ENCODE measurements at places on chromosomes 3 and 15.

- DNase-seq: no peak
Measured at GRCh38 chr3:135197246-135197645, 402.2 kb downstream of the EPHB1 start.

GRCh38 chr3:156150434-156151066, 30.2 kb downstream of the KCNAB1 start:
- DNase-seq: no peak

- DNase-seq: no peak
Measured at GRCh38 chr3:30658328-30659052, 52.1 kb downstream of the TGFBR2 start.

GRCh38 chr15:101620671-101621070, 31.5 kb downstream of the TM2D3 start:
- DNase-seq: no peak

- no peak for DNase-seq
Measured at GRCh38 chr15:67841513-67841762, 1.6 kb upstream of the RNU6-1 start.

DNA sequence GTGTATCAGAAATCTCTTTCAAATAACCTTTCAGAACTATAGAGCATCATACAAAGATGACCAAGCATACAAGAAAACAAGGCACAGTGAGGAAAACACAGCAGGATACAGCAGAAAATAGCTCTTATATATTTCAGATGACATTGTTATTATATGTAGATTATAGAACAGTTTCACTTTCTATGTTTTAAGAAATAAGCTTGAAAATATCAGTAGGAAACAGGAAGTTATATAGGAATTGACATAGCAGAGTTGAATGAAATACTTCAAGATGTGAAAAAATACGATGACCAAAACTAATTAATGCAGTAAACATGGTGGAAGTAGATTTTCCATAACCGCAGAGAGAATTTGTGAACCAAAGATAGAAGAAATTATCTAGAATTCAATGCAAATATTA, 75.2 kb downstream of the LYSMD4 start:
- no peak for DNase-seq

- no peak for DNase-seq
Measured at GRCh38 chr15:58314593-58315216, 117.1 kb upstream of the LIPC start.

- DNase-seq: no peak
Measured at GRCh38 chr15:100598655-100599054, 3.3 kb downstream of the LINS1 start.

GRCh38 chr3:170038434-170039110, 777 bp downstream of the GPR160 start:
- no peak for DNase-seq

GRCh38 chr15:39581242-39581792, 438 bp downstream of the THBS1 start:
- DNase-seq: no peak

- no peak for DNase-seq
Measured at GRCh38 chr15:33064878-33065277, 129.6 kb downstream of the FMN1 start.
